Heart left ventricle (tissue), 16 donors: ENCODE measurements at places on chromosomes 11 and 22.

- DNase-seq, result no peak
These were observed 1083.6 kb downstream of the DLG2 start for GRCh38 chr11:84543367-84544159.

- DNase-seq, result no peak
These were observed 26.3 kb upstream of the SORL1-AS1 start for GRCh38 chr11:121478895-121479697.

GRCh38 chr11:12171921-12172320, 61.5 kb downstream of the MICAL2 start:
- no peak for DNase-seq

DNA sequence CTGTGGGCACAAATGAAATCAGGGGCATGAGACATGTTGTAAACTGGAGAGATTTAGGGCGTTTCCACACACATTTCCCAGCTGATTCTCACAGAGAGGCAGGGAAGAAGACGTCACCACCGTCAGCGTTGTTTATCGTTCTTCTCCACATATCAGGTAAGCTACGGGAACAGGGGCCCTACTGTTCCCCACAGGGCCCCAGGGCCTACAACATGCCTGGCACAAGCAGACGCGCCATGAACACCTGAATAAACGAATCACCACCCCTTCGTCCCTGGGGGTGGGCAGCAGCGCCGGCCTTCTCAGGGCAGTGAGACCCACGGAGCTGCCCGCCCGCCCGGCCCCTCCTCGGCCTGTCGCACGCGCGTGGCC, 342 bp downstream of the EFCAB6 start:
- no peak for DNase-seq

DNA sequence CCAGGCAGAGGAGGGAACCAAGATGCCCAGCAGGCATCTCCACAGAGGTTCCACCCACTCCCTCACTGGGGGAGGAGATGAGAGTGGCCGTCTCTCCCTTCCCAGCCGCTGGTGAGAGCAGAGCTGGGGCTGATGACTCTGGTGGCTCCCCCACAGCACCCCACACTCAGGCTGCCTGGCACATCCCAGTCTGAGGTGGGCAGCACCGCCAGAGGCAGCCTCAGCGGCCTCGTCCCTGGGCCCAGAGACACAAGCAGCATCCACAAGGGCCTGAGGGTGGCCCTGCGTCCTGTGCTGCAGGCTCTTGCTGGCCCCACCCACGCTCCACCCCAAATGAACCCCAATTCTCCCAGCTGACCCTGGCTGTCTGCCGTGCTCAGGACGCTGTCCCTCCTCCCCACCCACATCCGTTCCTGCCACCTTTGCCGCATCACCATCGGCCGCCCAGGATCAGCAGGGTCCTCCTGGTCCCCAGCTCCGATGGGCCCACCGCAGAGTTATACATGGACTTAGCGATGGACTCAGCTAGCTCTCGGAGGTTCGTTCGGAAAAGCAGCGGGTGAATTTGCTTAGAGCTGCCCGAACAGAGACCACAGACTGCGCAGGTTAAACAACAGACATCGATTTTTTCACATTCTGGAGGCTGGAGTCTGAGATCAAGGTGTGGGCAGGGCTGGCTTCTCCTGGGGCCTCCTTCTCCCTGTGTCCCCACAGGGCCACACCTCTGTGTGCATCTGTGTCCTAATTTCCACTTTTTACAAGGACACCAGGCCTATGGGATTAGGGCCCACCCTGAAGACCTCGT, 20.2 kb upstream of the CTSD start:
- no peak for DNase-seq
